Activated naive CD8-positive, alpha-beta T cell treated with anti-CD3 and anti-CD28 coated beads, Interleukin-2, amount 10 ng/mL, durations not matched to agents 7 days and 5 days (primary cell): ENCODE measurements at places on chromosomes 11 and 22.

GRCh38 chr11:103584720-103585119 is 451.7 kb upstream of the DDI1 start:
- no peak for DNase-seq
- H3K4me1 ChIP-seq: no peaks in the 10 kb centered on the region

- no peaks in the 10 kb centered on the region for H3K27me3 ChIP-seq
- H3K4me3 ChIP-seq: no peak overlapping the region
- peaks cover 16% of the 10 kb centered on the region for H3K4me1 ChIP-seq
- no peak overlapping the region for H3K27ac ChIP-seq
- H3K36me3 ChIP-seq: peaks cover 6% of the 10 kb centered on the region
These were observed 16.0 kb downstream of the TXN2 start for GRCh38 chr22:36465232-36466021.

DNA sequence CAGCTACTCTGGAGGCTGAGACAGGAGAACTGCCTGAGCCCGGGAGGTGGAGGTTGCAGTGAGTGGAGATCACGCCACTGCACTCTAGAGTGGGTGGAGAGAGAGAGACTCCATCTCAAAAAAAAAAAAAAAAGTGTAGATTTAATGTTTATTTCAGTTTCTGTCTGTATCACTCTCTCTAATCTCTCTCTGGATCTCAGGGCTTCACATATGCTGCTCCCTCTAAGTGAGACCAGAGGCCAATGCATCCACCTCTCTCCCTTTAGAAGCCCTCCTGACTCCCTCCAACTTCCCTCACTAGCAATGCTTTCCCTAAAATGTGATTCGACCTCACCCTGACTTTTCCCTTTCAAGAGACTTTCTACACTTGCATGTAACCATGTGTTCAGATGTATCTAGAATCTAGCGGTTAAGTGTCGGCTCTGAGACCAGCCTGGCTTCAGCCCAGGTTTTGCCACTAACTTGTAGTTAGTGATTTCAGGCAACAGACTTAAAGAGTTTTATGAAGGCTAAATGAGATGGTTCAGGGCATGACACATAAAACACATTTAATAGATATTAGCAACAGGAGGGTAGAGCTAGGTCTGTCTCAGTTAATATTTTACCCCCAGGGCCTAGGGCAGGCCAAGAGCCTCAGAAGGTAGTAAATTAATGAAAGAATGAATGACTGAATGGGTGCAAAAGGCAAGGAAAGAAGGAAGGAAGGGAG is 364.3 kb downstream of the LARGE1 start:
- H3K27ac ChIP-seq: no peak overlapping the region
- DNase-seq: no peak
- peaks cover 2% of the 10 kb centered on the region for H3K4me1 ChIP-seq
- no peaks in the 10 kb centered on the region for H3K36me3 ChIP-seq
- H3K27me3 ChIP-seq: peaks cover 2% of the 10 kb centered on the region
- no peak overlapping the region for H3K4me3 ChIP-seq

- no peak overlapping the region for H3K4me3 ChIP-seq
- no peak for DNase-seq
- no peaks in the 10 kb centered on the region for H3K4me1 ChIP-seq
- peaks cover 9% of the 10 kb centered on the region for H3K27me3 ChIP-seq
These were observed 26.2 kb upstream of the PARVG start for GRCh38 chr22:44154436-44154942.

- H3K27me3 ChIP-seq: peaks cover 47% of the 10 kb centered on the region
- no peaks in the 10 kb centered on the region for H3K36me3 ChIP-seq
- DNase-seq: peak; percentile 20
- H3K27ac ChIP-seq: no peak overlapping the region
These were observed 98.7 kb downstream of the WNT7B start for GRCh38 chr22:45878051-45878781.

DNA sequence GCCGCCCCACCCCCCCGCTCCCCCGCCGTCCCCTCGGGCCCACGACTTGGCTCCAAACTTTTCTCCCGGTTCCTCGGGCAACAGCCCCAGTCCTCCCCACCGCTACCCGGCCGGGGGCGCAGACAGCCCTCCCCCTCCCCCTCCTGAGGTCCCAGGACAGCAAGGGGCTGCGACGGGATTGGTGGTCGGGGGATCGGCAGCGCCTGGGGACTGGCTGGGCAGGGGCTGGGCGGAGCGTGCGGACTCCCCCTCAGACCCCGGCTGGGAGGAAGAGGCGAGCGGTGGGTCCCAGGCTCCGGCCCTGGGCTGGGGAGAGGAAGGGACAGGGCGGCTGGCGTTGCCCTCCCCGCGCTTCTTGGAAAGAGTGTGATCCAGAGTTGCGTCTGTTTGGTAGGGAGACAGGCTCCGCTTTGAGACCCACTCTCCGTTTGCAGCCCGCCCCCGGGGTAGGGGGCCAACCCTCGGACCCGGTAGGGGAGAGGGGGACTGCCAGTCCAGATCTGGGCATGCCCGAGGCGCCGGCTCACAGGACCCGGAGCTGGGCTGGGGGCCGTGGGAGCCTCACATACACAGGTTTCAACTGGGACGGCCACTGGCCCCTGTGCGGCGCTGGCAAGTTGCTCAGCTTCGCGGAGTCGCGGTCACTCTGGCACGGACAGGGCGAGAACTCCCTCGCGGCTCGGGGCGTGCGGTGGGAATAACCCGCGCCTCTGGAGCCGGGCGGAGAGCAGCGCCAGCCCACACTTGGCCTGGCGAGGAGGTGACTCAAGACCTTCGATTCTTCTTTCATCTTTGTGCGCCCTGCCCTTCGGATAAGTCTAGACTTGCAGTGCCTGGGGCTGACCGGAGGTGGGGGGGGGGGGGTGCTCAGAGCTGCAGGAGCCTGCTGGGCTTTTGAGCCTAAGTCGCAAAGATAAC is 999 bp downstream of the TSKU start:
- H3K4me1 ChIP-seq: peaks cover 17% of the 10 kb centered on the region
- DNase-seq: no peak
- no peak overlapping the region for H3K27ac ChIP-seq
- H3K4me3 ChIP-seq: peak overlapping the region; percentile 12
- H3K27me3 ChIP-seq: peaks cover 25% of the 10 kb centered on the region
- peaks cover 6% of the 10 kb centered on the region for H3K36me3 ChIP-seq

- no peaks in the 10 kb centered on the region for H3K27me3 ChIP-seq
- DNase-seq: no peak
- no peak overlapping the region for H3K4me3 ChIP-seq
- H3K4me1 ChIP-seq: peaks cover 7% of the 10 kb centered on the region
These were observed 9.9 kb upstream of the NUP160 start for GRCh38 chr11:47857892-47858543.

DNA sequence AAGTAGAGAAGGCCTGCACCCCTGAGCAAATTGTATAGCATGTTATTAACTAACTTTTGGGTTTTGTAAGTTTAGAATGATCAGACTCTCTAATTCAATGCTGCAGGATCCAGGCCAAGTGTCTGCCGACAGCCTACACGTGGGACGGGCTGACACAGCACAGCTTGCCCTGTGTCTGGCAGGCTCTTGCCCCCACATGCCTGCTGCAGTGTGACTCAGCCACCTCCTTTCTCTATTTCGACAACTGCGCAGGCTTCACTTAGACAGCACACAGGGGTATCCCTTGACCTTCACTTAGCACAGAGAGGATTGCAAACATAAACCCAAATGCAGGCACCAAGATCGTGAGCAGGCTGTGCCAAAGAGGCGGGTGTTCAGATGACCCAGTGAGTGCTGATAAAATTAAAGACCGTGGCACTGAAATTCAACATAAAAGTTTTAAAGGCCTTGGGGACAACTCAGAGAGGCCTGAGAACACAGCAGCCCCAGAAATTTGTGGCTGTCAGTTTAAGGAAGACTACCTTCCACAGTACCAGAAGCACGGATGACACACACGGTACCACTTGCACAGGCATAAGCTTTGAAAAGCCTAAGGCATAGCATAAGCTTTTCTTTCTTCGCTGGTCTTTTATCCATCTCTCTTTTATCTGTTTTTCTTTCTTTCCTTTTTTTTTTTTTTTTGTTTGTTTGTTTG is 37.8 kb downstream of the SCN3B start:
- no peak overlapping the region for H3K27ac ChIP-seq
- H3K27me3 ChIP-seq: no peaks in the 10 kb centered on the region
- no peaks in the 10 kb centered on the region for H3K4me1 ChIP-seq
- no peak for DNase-seq

DNA sequence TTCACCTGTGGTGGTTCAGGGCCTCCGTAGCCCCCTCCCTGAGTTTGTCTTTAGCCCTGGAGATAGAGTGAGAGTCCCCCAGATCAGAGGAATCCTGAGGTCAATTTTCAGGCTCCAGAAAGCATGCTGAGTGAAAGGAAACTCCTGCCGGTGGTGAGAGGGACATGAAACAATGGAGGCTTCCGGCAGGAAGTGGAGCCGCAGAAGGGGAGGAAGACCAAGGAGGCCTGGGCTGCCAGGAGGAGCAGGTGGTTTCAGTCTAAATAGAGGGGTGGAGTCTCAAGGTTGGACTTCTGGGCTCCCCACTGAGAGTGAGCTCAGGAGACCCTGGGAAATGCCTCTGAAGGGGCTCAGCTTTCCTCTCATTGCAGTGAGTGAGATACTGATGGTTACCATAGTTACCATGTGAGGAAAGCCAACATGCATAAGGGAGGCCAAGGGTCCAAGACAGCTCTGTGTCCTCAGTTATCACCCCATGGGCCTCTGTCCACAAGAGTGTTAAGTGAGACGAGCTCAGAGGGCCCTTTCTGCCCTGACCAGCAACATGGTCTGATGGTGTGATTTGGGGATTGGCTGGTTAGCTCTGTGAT is 10.7 kb downstream of the SLCO2B1 start:
- peaks cover 6% of the 10 kb centered on the region for H3K4me1 ChIP-seq
- no peaks in the 10 kb centered on the region for H3K36me3 ChIP-seq
- no peak overlapping the region for H3K4me3 ChIP-seq

DNA sequence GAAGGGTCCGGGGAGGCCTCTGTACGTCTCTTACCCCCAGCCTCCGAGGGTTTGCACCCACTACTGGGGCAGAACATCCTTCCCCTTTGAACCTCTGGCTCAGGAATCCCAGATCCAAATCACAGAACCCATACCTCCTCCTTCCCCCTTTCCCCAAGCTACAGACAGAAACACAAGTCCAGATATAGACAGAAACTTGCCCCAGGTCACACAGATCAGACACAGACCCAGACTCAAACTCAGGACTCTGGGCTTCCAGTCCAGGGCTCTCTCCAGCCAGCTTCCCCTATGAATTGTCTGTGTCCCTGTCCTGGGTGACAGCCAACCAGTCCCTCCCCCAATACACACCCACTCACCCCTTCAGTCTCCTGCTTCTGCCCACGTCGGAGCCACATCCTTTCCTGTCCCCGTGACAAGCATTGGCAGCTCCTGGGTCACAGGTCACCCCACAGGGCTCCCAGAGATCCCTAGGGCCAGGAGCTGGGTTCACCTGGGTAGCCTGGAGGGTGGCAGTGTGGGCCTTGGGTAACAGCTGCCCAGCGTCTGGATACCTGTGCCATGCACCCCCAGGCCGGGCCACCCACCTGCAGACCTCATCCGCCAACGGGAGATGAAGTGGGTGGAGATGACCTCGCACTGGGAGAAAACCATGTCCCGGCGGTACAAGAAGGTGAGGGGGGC is 772 bp downstream of the TBC1D10C start:
- peaks cover 43% of the 10 kb centered on the region for H3K36me3 ChIP-seq
- no peaks in the 10 kb centered on the region for H3K27me3 ChIP-seq
- DNase-seq: peak; percentile 66
- peak overlapping the region; percentile 98 for H3K4me3 ChIP-seq
- H3K27ac ChIP-seq: peak overlapping the region; percentile 95

DNA sequence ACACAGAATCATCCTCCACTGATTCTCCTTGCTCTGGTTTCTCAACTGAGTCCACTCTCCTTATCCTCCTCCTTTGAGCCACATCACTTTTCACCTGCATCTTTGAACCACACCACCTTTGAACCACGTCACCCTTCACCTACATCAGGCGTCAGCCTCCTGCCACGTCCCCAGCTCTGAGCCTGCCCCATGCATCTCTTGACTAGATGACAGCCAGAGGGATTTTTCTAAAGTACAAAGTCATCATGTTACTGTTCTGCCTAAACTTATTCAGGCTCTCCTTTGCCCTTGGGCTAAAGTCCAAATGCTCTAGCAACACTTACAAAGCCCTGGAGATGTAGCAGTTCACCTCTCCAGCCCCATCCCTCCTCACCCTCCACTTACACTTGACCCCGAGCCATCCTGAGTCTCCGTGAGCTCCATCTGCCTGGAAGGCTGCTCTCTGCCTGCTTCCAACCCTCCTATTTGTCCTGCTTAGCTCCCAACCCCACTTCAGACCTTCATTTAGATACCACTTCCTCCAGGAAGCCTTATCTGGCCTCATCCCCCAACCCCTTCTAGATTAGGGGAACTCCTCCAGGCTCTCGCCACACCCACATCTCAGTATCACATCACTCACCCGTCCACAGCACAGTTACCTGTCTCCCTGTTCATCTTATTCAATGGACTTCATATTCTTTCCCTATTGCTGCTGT is 3.7 kb upstream of the MS4A10 start:
- H3K36me3 ChIP-seq: no peaks in the 10 kb centered on the region
- no peak overlapping the region for H3K27ac ChIP-seq
- H3K27me3 ChIP-seq: peaks cover 15% of the 10 kb centered on the region

- H3K4me3 ChIP-seq: no peak overlapping the region
- no peak for DNase-seq
- no peak overlapping the region for H3K27ac ChIP-seq
- H3K36me3 ChIP-seq: no peaks in the 10 kb centered on the region
- H3K4me1 ChIP-seq: no peaks in the 10 kb centered on the region
These were observed 266.5 kb downstream of the TENM4 start for GRCh38 chr11:79174045-79175008.

- H3K27ac ChIP-seq: no peak overlapping the region
- H3K27me3 ChIP-seq: no peaks in the 10 kb centered on the region
- H3K4me1 ChIP-seq: peaks cover 12% of the 10 kb centered on the region
- DNase-seq: no peak
- H3K4me3 ChIP-seq: no peak overlapping the region
- peaks cover 41% of the 10 kb centered on the region for H3K36me3 ChIP-seq
These were observed 5.8 kb downstream of the TTC38 start for GRCh38 chr22:46273432-46274148.

DNA sequence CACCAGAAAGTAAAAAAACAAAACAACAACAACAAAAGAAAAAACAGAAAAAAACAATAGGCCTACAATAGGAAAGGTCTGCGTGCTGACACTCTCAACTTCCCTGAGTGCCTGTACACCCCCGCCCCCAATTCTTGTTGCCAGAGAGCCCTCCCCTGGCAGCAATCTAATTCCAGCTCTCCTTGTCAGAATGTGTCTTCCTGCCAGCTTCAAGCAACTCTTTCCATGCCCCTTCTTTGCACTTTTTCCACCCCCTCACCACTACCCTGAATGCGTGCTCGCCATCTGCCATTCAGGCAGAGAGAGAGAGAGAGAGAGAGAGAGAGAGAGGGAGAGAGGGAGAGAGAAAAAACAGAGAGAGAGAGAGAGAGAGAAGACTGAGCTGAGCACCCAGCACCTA is 245.0 kb downstream of the KIRREL3 start:
- H3K27ac ChIP-seq: no peak overlapping the region
- H3K27me3 ChIP-seq: peaks cover 2% of the 10 kb centered on the region
- H3K36me3 ChIP-seq: no peaks in the 10 kb centered on the region
- no peaks in the 10 kb centered on the region for H3K4me1 ChIP-seq
- no peak for DNase-seq

- H3K4me1 ChIP-seq: no peaks in the 10 kb centered on the region
- no peak for DNase-seq
- H3K36me3 ChIP-seq: peaks cover 8% of the 10 kb centered on the region
- no peak overlapping the region for H3K27ac ChIP-seq
- peaks cover 2% of the 10 kb centered on the region for H3K27me3 ChIP-seq
These were observed 21.9 kb upstream of the PARVG start for GRCh38 chr22:44158816-44159215.
